ENCODE measurements at places on chromosomes 16 and 17.

DNA sequence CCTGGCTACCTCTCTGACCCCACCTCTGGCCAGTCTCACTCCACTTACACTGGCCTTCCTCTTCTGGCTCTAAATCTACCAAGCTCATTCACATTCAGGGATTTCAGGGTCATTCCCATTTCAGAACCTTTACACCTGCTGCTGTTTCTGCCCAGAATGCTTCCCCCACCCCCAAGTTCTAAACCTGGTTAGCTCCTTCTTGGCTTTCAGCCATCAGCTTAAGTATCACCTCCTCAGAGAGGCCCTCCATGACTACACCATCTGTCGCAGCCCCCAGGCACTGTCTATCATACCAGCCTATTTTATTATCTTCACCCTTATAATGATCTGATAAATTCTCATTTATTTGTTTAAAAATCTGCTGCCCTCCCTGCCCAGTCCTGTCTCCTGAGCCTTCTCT is 23.3 kb upstream of the NGFR start:
- no peak for DNase-seq

DNA sequence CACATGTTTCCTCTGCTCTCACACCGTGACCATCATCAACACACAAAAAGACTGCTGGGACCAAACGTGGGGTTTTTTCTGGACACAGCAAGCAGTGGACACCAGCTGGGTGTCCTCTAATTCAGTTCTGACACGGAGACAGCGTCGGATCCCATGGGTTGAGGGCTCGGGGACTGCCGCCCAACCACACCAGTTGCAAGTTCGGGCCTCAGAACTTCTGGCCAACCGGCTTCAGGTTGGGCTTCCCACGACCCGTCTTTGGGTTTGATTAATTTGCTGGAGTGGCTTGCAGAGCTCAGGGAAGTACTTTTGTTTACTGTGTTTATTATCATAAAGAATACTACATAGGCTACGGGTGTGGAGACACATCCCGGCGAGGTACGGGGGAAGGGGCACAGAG is 97.8 kb downstream of the BANP start:
- no peak for DNase-seq

- no peak for DNase-seq
Observed at GRCh38 chr17:62017496-62017895, 47.6 kb downstream of the MED13 start.

DNA sequence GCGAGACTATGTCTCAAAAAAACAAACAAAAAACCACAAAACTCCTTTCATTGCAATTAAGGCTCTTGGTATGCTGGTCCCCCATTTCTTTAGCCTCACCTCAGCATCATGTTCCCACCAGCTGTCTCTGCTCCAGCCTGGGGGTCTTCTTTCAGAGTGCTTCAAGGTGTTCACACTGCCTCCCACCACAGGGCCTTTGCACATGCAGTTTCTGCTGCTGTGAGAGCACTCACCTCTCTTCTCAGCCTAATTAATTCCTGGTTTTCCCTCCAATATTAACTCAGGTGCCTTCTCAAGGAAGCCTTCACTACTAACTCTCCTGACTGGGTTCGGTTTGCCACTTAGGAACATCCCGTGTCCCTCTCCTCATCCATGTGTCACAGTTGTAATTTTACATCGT is 15.9 kb upstream of the PIK3R6 start:
- no peak for DNase-seq

DNA sequence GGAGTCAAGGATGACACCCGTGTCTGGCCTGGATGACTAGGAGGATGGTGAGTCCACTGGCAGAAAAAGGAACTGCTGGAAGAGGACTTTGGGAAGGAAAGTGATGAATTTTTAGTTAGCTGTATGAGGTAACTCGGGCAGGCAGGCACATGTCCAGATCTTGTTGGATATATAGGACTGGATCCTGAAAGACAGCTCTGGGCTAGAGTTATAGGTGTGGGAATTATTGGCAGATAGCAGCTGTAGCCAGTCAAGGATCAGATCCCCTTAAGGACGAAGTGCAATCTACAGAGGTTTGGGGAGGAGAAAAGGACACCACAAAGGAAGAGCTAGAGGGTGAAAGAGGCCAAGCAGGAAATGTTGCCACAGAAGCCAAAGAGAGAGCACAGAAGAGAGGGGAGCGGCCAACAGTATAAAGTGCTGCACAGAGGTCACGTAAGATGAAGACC is 10.1 kb downstream of the CYB5D1 start:
- DNase-seq: no peak

DNA sequence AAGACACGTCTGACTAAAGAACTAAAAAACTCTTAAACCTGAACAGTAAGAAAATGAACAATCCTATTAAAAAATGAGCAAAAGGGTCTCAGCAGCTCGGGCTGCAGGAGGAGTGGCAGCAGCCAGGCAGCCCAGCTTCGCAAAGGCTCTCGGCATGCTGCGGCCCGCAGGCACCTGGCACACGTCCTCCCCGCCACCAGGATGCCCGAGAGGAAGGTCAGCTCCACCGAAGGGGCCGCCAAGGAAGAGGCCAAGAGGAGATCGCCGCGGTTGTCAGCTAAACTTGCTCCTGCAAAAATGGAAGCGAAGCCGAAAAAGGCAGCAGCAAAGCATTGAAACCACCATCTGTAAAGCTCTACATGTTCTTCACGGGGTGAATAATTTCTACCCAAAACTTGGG is 173.5 kb downstream of the BCAS3 start:
- DNase-seq: no peak

- no peak for DNase-seq
Observed at GRCh38 chr16:66572356-66572755, 6.1 kb downstream of the CMTM1 start.

DNA sequence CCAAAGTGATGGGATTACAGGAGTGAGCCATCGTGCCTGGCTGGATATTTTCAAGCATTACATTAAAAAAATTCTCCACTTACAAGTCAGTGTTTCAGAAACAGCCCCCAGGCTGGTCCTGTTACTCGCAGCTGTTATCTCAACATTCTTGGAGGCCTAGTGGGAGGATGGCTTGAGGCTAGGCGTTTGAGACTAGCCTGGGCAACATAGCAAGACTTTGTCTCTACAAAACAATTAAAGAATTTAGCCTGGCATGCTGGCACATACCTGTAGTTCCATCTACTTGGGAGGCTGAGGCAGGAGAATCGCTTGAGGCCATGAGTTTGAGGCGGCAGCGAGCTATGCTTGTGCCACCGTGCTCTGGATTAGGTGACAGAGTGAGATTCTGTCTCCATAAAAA is 26.5 kb upstream of the SPNS3 start:
- DNase-seq: no peak

GRCh38 chr16:46775214-46775613 is 27.1 kb upstream of the MYLK3 start:
- DNase-seq: no peak

DNA sequence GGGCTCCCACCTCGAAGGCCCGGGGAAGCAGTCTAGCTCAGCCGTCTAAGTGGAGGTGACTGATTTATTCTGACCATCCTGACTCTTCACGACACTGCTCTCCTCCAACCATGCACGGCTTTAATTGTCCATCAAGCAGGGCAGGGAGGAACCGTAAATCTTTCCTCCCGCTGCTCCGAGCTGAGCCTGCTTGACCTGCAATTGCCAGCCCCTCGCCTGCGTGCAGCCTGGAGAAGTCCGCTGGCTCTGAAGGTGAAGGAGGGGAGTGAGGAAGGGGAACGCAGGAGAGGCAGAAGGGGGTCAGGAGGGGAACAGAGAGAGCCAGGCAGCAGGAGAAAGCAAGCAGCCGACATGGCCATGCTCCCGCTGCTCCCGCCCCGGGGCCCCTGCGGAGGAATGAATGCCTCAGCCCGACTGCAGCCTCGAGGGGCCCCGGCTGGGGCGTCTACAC is 10.1 kb downstream of the RBFOX3 start:
- no peak for DNase-seq
